HCT116 (cell line): ENCODE measurements at places on chromosomes 4 and X.

- no peak for DNase-seq
Measured at GRCh38 chr4:56512166-56512565, 6.6 kb downstream of the ARL9 start.

DNA sequence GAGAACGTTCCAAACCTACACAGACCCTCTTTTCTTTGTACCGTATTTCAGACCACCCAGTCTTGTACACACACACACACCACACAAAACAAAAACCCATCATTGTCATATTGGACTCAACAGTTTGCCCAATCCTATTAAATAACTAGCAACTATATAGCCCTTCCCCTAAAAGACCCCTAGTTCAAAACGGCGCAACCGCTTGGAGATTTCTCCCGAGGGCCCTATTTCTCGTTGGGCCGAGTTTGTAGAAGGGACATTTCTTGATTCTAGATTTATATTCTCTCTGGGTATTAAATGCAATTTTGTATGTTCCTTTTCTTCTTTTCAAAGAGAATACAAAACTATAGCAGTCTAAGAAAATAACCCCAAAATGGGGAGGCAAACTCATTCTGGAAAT, 547 bp upstream of the PDGFRA start:
- no peak for DNase-seq

DNA sequence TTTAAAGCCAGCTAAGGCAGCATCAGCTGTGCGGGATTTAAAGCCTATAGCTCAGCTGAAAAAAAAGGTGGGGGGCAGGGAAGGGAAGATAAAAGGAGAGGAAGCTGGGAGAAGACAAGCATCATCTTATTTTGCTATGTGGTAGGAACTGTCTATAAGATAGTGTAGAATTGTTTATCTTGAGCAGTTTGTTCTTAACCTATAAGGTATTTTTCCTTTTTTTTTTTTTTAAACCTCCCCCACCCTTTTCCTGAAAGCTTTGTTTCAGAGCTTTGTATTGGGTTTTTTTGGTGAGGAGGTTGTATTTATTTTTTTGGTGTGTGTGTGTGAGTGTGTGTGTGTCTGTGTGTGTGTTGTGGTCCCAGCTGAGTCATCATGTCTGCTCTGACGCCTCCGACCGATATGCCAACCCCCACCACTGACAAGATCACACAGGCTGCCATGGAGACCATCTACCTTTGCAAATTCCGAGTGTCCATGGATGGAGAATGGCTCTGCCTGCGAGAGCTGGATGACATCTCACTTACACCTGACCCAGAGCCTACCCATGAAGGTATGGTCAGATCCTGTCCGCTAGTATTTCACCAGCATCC, 531 bp downstream of the RUFY3 start:
- no peak for DNase-seq

- no peak for DNase-seq
Measured at GRCh38 chr4:38387348-38387747, 276.7 kb upstream of the KLF3 start.

- DNase-seq: no peak
Measured at GRCh38 chr4:80535551-80535950, 200.0 kb downstream of the CFAP299 start.

GRCh38 chr4:36823199-36823967, 421.2 kb upstream of the NWD2 start:
- no peak for DNase-seq
